ENCODE measurements at places on chromosomes 4 and X.

GRCh38 chrX:136588036-136588435 is 56.0 kb downstream of the VGLL1 start:
- DNase-seq: peak; percentile 64

- DNase-seq: no peak
These were observed 381.3 kb upstream of the FAM47C start for GRCh38 chrX:36626898-36627297.

- DNase-seq: no peak
These were observed 219.2 kb upstream of the FAT1 start for GRCh38 chr4:186942758-186943377.

DNA sequence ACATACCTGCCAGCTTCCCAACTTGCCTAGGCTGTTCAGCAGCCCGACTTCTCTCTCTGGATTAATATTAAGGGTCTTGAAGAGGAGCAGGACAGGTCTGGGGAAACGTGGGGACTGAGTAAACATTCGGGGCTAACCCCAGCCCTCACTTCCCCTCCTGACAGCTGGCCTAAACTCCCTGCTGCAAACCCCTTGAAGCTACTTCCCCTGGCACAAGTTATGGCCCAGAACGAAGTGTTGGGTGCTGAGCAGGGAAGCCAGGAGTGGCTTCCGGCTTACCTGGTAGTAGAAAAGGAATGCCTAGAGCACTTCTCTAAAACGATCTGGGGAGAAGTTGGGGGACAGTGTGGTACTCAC is 200.0 kb downstream of the BCOR start:
- DNase-seq: no peak

GRCh38 chrX:128106630-128107029 is 54.4 kb upstream of the ACTRT1 start:
- peak; percentile 6 for DNase-seq

GRCh38 chr4:74612837-74613236 is 167.9 kb downstream of the AREG start:
- no peak for DNase-seq

- no peak for DNase-seq
These were observed 20.1 kb upstream of the AP1S2 start for GRCh38 chrX:15874672-15875071.

Measured in activated CD4-positive, alpha-beta T cell treated with anti-CD3 and anti-CD28 coated beads, Interleukin-2, Interleukin-4, amounts not matched to agents 100 ng/mL and 50 ng/mL, durations not matched to agents 16 hours and 8 hours (primary cell).